ENCODE measurements at places on chromosomes 2 and 18.

DNA sequence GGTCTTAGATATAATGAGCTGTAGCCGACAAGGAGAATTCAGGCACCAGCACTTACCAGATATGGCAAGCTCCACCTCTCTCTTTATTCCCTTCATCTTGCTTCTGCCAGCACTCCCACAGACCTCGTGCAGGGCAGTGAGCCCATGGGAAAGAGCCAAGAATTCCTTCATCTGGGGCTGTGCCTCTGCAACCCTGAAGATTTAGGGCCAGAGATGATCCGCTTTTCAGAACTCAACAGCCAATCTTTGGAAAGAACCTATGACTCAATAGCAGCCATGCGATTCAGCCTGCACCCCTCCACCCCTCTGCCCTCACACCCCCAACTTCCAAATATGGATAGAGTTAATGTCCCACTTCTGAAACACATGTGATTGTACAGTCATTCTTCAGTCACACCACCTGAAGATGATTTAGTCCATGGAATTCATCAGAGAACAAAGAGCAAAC lies 533.7 kb upstream of the TNP1 start:
- no peak for DNase-seq

DNA sequence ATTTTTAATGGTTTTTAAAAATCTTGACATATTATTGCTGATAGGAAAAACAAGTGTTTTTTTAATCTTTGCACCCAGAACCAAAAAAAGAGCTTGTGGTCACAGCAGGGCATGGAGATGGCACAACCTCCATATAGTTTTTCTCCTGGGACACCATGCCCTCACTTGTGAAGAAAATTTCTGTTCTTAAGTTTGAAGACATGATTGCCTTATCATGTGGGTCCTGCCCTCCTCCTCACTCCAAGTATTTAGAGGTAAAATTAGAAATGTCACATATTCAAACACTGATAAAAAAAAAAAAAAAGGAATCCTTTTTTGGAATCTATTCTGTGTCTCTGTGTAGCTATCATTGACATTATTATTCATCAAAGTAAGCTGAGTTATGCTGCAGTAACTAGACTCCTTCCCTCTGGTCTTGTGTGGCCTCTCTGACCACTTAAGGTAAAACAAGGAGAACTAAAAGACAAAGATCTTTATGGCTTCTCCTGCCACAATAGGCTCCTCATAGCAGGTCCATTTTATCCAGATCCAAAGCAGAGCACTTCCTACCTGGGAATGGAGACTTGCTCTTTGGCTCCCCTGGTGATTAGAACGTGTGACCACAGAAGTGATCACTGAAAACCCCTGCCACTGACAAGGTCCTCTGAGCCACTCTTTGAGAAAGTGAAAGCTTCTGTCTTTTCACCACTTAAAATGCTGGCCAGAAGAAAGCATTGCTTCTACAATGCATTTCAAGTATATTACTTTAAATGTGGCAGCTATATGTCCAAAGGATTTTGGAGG lies 19.8 kb downstream of the ADD2 start:
- no peak for DNase-seq

GRCh38 chr2:43194121-43194869 lies 32.1 kb downstream of the ZFP36L2 start:
- no peak for DNase-seq

DNA sequence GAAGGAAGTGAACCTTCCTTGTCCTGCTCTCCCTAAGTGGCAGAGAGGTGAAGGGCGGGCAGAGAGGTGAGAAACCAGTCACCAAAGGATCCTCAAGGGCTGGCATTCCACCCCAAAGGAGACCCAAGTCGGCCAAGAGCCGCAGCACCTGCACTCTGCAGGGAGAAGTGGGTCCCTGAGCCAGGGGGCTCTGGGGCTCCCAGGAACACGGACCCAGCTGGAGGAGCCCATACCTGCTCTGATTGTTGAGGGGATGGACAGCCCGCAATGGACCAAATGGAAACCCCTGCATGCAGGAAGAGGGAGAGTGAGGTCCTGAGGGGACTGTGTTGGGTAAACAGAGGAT lies 233.3 kb downstream of the ATAD2B start:
- no peak for DNase-seq

DNA sequence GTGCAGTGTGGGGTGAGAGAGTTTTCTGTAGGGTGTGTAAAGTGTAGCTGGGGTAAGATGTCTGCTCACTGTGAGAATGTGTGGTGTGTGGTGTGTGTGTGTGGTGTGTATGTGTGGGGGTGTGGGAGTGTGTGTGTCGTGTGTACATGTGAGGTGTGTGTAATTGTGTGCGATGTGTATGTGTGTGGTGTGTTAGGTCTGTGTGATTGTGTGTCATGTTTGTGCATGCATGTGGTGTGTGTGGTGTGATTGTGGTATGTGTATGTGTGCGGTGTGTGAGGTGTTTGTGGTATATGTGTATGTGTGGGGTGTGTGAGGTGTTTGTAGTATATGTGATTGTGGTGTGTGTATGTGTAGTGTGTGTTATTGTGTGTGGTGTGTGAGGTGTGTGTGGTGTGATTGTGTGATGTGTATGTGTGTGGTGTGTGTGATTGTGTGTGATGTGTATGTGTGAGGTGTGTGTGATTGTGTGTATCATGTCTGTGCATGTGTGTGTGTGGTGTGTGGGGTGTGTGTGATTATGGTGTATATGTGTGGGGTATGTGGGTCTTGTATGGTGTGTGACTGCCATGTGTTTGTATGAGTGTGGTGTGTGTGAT lies 241.7 kb upstream of the HDAC4 start:
- no peak for DNase-seq

DNA sequence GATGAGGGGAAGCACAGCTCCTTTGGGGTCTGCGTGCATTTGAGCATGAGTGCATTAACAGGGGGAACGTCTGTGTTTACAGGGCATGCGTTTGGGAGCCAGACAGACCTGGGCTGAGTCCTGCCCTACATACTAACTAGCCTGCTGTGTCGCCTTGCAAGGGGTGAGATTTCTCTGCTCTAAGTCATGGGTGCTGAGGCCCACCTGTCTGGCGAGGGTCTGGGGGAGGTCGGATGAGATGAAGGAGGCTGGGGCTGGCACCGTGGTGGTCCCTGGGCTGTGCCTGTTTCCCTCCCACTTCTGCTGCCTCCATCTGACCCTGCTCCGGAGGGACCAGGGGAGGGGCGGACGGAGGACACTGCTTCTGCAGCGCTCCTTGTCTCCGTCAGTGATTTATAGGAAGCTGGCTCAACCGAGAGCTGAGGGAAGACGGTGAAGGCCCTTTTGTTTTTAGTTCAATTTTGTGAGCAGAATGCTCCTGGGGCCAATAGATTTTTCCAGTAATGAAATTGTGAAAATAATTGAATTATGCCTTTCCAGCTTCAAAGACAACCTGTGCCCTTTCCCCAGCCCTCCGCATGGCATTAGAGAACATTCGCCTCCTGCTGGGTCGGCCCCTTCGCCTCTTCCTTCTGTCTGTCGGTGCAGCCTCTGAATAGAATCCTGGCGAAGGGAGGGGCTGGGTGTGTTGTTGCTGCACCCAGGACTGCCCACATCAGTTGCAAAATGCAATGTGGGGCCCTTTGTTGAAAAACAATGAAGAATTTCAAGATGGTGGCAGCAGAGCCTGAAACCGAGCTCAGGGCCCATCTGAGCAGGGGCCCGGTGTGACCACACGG lies 49.7 kb downstream of the RRM2 start:
- DNase-seq = no peak

DNA sequence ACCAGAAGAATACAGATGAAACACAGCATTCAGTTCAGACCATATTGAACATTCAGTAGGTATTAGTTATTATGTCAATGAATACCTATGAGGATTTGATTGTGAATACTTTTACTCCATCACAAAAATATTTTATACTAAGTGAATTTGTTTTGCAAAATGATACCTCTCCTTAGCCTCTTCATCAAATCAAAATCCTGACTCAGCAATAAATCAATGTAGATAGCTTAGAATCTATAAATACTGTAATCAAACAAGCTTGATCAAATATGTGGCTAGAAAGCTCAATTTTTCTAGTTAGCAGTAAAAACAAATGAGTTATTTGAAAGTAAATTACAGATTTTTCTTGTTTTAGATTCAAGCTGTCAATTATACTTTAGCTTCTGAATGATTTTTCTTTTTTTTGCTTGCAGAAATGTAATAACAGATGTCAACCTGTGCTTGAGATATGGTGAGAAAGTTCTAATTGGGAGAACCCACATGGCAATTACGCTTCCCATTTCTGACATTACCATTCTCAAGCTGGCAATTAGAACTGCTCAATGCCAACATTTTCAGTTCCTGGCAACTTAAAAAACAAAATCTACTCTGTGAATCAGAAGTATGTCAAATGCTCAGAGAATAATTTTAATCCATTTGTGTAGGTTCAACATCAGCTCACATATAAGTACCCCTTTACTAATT lies 109.6 kb downstream of the PRELID3A start:
- no peak for DNase-seq

Measured in H54 (cell line).